ENCODE measurements at places on chromosomes 13 and 19.
A peak's percentile ranks its signal among the peaks of the same experiment; 100 is the strongest.

DNA sequence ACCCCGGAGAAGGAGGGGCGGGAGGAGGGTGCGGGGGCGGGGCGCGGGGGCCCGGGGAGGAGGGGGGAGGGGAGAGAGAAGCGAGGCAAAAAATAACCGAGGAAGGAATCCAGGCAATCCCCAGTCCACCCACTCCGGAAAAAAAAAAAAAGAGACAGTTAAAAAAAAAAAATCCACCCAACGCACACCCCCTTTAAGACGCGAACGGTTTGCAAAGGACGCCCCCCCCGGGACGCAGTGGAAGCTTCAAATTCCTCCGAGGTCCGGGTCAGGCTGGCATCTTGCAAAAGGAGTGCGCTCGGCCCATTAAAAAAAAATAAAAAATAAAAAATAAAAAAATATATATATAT is at the start of gene CACNA1A:
TSS of gene CACNA1A (minus strand) at position 9 of the 350 bp plus-strand sequence. CDS start 255 bp downstream, outside the sequence.
- no peak for DNase-seq

DNA sequence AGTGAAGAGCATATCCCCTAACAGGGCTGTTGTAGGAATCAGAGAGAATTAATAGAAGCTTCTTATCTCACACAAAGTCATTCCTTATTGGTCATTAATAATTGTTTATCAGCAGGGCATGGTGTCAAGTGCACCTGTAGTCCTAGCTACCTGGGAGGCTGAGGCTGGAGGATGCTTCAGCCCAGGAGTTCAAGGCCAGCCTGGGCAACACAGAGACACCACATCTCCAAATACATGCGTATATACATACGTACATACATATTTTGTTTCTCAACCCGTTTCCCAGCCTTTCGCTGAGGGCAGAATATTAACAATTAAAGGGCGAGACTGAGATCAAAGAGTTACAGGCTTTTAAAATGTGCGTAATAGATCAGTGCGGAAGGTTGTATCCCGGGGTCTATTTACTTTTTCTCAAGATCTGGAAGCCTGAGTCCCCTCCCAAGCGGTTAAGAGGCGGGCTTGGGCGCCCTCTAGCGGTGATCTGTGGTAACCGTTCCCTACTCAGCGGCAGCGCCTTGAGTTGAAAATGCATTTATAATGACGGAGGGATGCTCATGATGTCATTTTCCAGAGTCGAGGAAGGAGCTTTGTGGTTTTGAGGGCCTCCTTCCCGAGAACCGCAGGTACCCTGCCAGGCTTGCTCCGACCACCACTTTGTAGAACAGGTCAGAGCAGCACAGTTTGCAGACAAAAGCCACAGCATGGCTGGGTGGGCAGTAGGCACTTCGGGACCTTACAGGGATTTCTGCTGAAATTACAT is 169.6 kb upstream of the GPR12 start:
- peak; percentile 34 for DNase-seq

DNA sequence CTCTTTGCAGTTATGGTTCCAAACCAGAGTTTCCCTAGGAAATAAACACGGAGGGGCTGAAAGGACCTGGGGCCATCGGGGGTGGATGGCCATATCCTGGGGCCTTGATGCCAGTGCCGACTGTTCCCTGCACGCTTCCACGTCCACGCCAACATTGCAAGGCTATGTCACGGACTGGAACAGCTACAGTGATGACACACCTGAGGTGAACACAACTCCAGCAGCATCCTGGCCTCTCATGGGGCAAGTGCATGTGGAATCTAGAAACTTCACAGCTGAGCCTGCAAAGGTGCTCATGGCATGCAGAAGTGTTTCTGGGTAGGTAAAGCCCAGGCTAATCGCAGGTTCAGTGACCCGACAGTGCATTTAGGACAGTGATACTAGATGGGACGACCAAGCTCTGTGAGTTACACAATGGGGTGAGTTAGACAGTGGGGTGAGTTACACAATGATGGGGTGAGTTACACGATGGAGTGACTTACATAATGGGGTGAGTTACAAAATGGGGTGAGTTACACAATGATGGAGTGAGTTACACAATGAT is 52.0 kb upstream of the GAS6 start:
- no peak for DNase-seq

DNA sequence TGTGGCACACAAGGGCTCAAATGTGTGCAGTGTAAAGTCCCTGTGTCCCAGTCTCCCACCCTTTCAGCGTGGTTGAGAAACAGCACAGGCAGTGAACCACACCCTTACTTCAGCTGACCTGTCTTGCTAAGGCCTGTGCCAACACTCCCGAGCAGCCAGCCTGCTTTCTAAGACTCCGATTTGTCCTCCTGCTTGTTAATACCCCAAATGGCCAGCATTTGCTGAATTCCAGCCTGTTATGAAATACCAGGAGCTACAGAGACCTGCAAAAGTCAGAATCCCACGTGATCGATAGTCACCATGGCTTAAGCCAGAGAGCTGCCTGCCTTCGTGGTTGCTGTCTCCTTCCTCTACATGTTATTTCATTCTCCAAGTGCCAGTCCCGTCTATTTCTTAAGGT is 200.5 kb downstream of the FGF9 start:
- no peak for DNase-seq

DNA sequence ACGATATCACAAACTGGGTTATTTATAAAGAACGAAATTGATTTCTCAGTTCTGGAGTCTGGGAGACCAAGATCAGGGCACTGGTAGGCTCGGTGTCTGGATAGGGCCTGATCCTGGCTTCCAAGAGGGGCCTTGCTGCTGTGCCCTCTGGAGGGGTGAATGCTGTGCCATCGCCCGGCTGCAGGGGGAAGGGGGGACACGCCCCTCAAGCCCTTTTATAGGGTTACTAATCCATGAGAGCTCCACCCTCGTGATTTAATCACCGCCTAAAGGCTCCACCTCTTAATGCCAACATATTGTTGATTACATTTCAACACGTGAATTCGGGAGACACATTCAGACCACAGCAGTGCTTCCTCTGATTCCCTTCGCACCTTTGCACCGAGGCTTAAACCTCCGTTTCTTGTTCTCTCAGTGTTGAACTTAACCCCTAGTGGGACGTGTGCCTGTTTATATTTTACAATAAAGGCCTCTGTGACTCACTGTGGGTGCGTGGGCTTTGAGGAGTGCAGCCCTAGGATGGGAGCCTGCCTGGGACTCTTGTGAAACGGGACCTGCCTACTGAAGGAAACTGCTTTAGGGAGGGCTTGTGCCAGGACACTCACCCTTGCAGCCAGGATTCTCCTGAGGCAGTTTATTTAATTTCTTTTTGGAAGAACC is 52.4 kb upstream of the SPATA13 start:
- no peak for DNase-seq

DNA sequence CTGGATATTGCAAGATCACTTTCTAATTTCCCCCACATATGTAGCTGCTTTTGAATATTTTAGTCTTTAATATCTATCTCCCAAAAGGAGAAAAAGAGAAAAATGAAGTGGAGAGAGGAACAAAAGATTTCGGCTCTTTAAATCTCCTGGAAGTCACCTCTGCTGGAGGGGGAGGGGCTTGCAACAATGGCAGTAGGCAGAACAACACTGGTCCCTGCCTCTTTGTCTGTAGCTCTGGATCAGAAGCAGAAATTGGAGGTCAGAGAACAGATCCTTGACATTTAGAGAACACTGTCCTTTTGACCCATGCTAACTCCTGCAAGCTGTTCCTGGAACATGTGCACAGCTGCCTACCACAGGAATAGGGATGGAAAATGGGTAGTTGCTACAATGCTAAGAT is 86.7 kb upstream of the GPR12 start:
- no peak for DNase-seq

DNA sequence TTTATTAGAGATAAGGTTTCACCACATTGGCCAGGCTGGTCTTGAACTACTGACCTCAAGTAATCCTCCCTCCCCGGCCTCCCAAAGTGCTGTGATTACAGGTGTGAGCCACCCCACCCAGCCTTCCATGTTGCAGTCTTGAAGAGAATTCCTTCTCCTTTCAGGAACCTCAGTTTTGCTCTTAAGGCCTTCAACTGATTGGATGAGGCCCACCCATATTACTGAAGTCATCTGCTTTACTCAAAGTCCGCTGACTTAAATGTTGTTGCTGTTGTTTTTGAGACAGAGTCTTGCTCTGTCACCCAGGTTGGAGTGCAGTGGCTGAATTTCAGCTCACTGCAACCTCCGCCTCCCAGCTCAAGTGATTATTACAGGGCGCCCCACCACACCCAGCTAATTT is 33.5 kb downstream of the RASL11A start:
- DNase-seq, result no peak

DNA sequence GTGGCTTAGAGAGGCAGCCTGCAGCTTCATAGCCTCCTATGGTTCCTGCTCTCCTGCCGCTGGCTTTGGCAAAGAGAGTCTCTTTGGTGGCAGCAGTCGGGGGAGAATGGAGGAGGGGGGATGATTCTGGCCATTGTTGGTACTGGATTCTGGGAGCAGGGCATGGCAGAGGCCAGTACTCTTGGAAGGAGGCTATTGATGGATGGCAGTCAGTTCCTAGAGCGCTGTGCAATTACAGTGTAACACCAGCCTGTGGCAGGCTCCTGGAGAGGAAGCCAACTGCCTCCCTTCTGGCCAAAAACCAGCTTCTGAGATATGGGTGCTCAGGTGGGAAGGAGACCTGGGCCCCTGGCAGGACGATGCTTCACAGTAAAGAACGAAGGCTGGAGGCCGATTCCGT is 47.9 kb upstream of the TMTC4 start:
- no peak for DNase-seq

- no peak for DNase-seq
These were observed 29.9 kb downstream of the SHISA2 start for GRCh38 chr13:26021956-26022355.

GRCh38 chr13:33050161-33050560 is 33.9 kb downstream of the KL start:
- no peak for DNase-seq
